GM23248 (cell line): ENCODE measurements at places on chromosomes 13 and 19. TPM values are rescaled to one million over a fixed set of nuclear protein-coding genes. Genes with fewer than 3 reads are reported as not detected.
A peak's percentile ranks its signal among the peaks of the same experiment; 100 is the strongest.

Gene SYNGR4
- total RNA-seq, result not detected in 2 replicates

DNA sequence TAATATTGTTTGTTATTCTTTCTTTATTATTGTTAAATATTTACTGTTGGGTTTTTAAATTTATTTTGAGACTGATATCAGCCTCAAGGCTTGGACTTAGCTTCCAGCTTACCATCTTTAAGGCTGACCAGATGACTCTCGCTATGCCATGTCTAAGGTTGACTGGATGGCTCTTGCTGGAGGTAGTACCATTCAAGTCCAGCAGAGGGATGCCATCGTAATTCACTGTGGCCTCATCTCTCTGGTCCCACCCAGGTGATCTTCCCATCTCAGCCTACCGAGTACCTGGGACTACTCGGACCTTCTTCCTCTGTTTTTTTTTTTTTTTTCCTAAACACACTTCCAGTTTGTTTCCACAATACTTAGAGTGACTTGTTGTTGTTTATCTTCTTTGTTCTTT is 41.7 kb upstream of the ZNF91 start:
- no peaks in the 10 kb centered on the region for H3K27me3 ChIP-seq
- H3K36me3 ChIP-seq, result no peaks in the 10 kb centered on the region
- no peak for DNase-seq

DNA sequence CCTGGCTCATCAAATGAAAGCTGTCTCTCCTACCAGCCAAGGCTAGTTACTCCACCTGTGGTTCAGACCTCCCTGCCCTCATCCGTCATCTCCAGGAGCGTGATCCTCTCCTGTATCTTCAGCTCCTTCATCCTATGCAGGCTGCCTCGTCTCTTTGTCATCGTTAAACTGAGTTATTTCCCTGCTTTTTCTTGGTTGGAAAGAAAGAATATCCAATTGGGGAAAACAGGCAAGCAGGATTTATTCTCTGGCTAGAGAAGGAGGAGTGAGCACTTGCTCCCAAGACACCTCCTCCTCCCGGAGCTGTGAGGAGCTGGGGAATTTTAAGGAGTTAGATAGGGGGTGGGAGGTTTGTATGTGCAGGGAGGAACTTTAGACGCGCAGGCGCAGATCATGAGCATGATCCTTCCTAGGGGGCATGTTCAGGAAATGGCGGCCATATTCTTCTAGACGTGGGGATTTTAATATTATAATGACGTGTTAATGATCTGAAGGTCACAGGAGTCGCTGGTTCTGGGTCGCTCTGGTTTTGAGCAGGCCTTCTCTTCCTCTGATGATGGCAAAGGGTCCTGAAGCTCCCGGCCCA is 156.4 kb upstream of the KL start:
- H3K27me3 ChIP-seq, result no peaks in the 10 kb centered on the region
- no peak overlapping the region for H3K4me3 ChIP-seq
- no peaks in the 10 kb centered on the region for H3K4me1 ChIP-seq
- no peaks in the 10 kb centered on the region for H3K36me3 ChIP-seq
- DNase-seq, result no peak

- H3K36me3 ChIP-seq, result no peaks in the 10 kb centered on the region
- peaks cover 9% of the 10 kb centered on the region for H3K4me1 ChIP-seq
- no peak overlapping the region for H3K4me3 ChIP-seq
- DNase-seq, result peak; percentile 65
- H3K27ac ChIP-seq, result no peak overlapping the region
Observed at GRCh38 chr13:27599845-27600553, 20.3 kb downstream of the LNX2 start.

Gene SLC15A1
- not detected in 2 replicates for total RNA-seq

Gene TMEM143
- 7.6 and 27.1 TPM in 2 replicates for total RNA-seq

DNA sequence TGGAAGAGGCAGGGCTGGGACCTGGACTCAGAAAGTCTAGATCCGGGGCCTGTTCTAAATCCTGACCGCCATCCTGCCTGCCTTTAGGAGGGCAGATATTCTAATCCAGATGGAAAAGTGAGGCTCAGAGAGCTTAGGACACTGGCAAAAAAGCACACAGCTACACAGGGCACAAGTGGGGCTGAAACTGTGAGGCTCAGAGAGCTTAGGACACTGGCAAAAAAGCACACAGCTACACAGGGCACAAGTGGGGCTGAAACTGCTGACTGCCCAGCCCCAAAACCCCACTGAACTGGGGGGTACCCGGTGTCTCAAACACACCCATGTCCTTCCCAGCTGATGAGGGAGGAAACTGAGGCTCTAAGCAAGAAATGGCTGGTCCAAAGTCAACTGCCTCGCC is 2.0 kb downstream of the AKT1S1 start:
- peak overlapping the region; percentile 95; the same call in 1 of the 2 replicates for H3K27ac ChIP-seq
- H3K27me3 ChIP-seq, result no peaks in the 10 kb centered on the region
- H3K36me3 ChIP-seq, result 0 out of 2 replicates have a peak, but pooled peaks cover 2% of the 10 kb centered on the region
- peaks cover 15% of the 10 kb centered on the region for H3K4me1 ChIP-seq

Gene DIAPH3
- 9.5 and 12.1 TPM in 2 replicates for total RNA-seq

GRCh38 chr19:58558066-58558622 is at the start of gene UBE2M:
Gene UBE2M, minus strand, starts transcription at chr19:58558611. Its CDS starts 230 bp downstream, at chr19:58558381.
- peaks cover 30% of the 10 kb centered on the region for H3K4me1 ChIP-seq
- H3K36me3 ChIP-seq, result peaks cover 3% of the 10 kb centered on the region; the same call in 1 of the 2 replicates
- DNase-seq, result peak; percentile 77

- H3K36me3 ChIP-seq, result no peaks in the 10 kb centered on the region
- no peaks in the 10 kb centered on the region for H3K27me3 ChIP-seq
- H3K27ac ChIP-seq, result peak overlapping the region; percentile 100
- DNase-seq, result peak; percentile 82
- peak overlapping the region; percentile 52 for H3K4me3 ChIP-seq
Observed at GRCh38 chr19:18417250-18418028, 1.8 kb upstream of the SSBP4 start.

GRCh38 chr13:111858571-111858970 is 208.4 kb upstream of the SOX1 start:
- H3K36me3 ChIP-seq, result no peaks in the 10 kb centered on the region
- no peaks in the 10 kb centered on the region for H3K4me1 ChIP-seq
- H3K27ac ChIP-seq, result no peak overlapping the region
- H3K27me3 ChIP-seq, result no peaks in the 10 kb centered on the region
- no peak overlapping the region for H3K4me3 ChIP-seq
- no peak for DNase-seq

DNA sequence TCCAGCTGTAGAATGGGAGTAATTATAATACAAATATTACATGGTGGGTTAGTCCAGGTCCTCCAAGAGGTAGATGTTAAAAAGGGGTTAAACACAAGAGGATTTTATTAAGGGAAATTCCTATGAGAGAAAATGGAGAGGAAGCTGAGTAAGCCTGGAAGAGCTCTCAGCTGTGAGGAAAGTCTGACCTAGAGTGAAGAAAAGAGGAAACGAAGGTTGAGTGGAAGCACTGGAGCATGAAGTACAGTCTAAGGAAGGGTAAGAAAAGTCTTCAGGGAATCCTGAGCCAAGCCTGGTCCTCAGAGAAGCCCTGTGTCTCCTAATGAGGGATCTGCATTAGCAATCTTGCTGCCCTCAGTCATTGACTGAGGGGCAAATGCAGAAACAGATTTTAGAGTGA is 506.2 kb downstream of the GPC5 start:
- H3K4me3 ChIP-seq, result no peak overlapping the region
- H3K36me3 ChIP-seq, result no peaks in the 10 kb centered on the region
- DNase-seq, result no peak
- H3K27ac ChIP-seq, result no peak overlapping the region
- no peaks in the 10 kb centered on the region for H3K27me3 ChIP-seq

DNA sequence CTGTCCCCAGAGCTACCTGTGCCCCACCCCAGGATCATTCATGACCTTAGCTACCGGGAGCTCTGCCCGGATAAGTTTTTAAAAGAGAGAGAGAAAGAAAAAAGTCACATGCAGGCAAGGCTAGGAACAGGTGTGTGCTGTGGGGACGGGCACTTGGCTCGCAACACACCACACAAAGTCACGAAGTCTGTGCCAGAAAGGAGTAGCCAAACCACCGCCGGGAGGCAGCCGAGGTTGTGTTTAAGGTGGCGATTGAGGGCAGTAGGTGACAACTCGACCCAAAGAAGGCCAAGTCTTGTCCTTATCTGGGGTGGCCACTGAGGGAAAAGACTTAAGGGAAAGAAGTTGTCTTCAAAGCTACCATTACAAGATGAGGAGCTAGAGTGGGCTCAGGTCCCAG is 4.6 kb upstream of the TSHZ3 start:
- no peak overlapping the region for H3K27ac ChIP-seq
- no peaks in the 10 kb centered on the region for H3K4me1 ChIP-seq
- H3K4me3 ChIP-seq, result no peak overlapping the region

Gene PNMA8A
- total RNA-seq, result 0.76 and 0.89 TPM in 2 replicates

DNA sequence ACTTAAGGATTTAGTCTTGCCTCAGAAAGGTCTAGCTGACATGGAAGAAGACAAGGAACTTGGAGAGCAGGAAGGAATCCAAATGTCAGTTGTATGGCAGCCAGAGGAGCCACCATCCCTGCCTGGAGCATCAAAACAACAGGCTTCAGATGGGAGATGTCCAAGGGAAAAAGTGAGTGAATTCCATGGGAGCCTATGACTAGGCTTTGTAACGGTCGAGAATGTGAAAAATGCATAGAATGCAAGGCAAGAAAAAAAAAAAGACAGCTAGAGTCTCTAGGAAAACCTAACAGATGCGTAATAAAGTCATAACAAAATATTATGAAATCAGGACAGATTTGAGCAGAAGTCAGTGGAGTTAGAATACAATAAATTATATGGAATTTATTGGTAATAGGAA is 183.7 kb upstream of the LSM14A start:
- H3K27me3 ChIP-seq, result no peaks in the 10 kb centered on the region
- DNase-seq, result peak; percentile 32
- no peak overlapping the region for H3K4me3 ChIP-seq
- no peaks in the 10 kb centered on the region for H3K36me3 ChIP-seq

DNA sequence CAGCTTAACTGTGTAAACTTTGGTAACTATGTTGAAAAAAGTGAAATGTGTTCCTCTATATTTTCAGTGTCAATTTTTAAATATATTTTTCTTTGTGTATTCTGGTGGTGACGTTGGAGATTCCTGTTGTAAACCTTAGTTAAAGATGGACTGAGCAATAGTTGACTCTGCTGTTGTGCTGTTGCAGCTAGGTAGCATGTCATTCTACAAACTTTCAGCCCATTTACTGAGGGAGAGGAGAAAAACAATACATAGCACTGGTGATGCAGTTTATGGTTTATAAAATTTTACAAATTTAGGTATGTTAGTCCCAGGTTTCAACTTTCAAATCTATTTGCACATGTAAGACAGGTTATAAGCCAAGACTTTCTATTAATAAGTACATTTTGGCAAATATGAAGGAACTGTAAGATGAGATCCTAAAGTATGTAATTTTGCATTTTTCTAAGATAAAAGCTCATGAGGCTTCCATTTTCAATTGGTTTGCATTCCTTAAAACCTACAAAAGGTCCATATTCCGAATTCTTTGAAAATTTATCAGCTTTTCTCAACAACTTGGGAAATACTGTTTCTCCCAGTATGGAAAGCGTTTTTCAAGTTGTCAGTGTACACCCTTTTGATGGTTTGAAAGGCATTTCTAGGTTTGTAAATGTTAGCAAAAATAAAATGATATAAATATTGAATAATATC is 1.5 kb downstream of the NDFIP2 start:
- H3K36me3 ChIP-seq, result no peaks in the 10 kb centered on the region
- peaks cover 51% of the 10 kb centered on the region for H3K4me1 ChIP-seq
- no peaks in the 10 kb centered on the region for H3K27me3 ChIP-seq
- peak overlapping the region; percentile 68 for H3K27ac ChIP-seq
- peak; percentile 65 for DNase-seq
- peak overlapping the region; percentile 100 for H3K4me3 ChIP-seq

- H3K4me3 ChIP-seq, result no peak overlapping the region
- no peak overlapping the region for H3K27ac ChIP-seq
- peaks cover 24% of the 10 kb centered on the region for H3K4me1 ChIP-seq
- DNase-seq, result peak; percentile 66
- no peaks in the 10 kb centered on the region for H3K36me3 ChIP-seq
- no peaks in the 10 kb centered on the region for H3K27me3 ChIP-seq
Observed at GRCh38 chr13:83498481-83499190, 383.6 kb downstream of the SLITRK1 start.

DNA sequence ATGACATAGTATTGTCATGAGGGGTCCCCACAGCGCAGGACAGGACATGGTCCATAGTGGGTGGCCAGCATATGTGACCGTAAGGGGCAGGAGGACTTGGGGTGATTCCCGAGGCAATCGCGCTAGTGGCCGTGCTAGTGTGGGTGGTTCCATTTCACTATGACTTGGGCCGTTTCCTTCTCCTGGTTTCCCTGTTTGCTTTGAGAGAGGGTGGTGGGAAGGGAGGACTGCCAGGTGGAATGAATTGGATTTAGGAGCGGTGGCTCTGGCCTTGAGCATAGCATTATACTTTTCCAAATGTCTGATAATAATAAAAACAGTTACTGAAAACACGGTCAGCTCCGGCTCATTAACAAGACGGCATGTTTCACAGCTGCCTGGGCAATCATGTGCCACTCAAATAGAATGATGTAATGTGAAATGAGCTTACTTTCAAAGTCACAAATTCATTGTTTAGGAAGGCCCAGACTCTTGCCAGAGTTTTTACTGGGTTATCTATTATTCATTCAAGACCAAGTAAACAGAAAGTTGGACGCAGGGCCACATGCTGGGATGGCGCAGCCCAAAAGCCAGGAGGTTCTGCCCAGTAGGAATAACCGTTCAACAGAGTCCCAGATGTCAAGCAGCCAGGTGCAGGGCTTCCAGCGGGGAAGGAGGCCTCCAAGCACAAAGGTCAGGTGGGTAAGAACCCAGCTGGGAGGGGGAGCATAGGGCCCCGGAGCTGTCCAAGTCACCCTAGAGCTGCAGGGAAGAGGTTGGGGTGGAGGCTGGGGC is 19.6 kb upstream of the SLC15A1 start:
- H3K4me3 ChIP-seq, result no peak overlapping the region
- H3K36me3 ChIP-seq, result no peaks in the 10 kb centered on the region
- no peaks in the 10 kb centered on the region; the same call in 1 of the 2 replicates for H3K4me1 ChIP-seq

Gene SIGLEC12
- not detected in 2 replicates for total RNA-seq

- H3K4me3 ChIP-seq, result no peak overlapping the region
- H3K27ac ChIP-seq, result no peak overlapping the region
- H3K36me3 ChIP-seq, result no peaks in the 10 kb centered on the region
- peaks cover 16% of the 10 kb centered on the region; the same call in 1 of the 2 replicates for H3K27me3 ChIP-seq
Observed at GRCh38 chr19:46025835-46026234, 3.0 kb upstream of the PGLYRP1 start.

DNA sequence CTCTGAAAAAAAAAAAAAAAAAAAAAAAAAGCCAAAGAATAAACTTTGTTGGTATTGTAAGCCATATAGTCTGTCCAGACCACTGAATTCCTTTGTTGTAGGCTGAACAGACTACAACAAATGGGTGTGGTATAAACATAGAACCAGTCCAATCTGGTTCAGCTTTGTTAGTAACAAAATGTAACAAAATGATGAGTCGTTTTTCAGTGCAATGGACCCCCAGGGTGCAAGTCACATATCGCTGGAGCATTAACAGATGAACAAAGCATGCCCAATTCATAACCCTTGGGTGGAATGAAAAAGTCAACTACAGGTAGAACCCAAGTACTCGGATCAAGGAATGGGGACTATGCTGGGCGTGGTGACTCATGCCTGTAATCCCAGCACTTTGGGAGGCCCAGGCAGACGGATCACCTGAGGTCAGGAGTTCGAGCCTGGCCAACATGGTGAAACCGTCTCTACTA is 13.6 kb upstream of the FCHO1 start:
- H3K27me3 ChIP-seq, result no peaks in the 10 kb centered on the region
- no peaks in the 10 kb centered on the region for H3K4me1 ChIP-seq
- DNase-seq, result no peak
- H3K4me3 ChIP-seq, result no peak overlapping the region
- no peak overlapping the region for H3K27ac ChIP-seq

- no peak overlapping the region for H3K4me3 ChIP-seq
- DNase-seq, result peak; percentile 23
- no peaks in the 10 kb centered on the region for H3K4me1 ChIP-seq
- H3K27ac ChIP-seq, result no peak overlapping the region
- H3K27me3 ChIP-seq, result peaks cover 12% of the 10 kb centered on the region
- no peaks in the 10 kb centered on the region for H3K36me3 ChIP-seq
Observed at GRCh38 chr19:18230941-18231734, 4.9 kb upstream of the PDE4C start.

Gene COLGALT1
- total RNA-seq, result 126 and 134 TPM in 2 replicates

Gene SHC2
- total RNA-seq, result not detected in 2 replicates
